ENCODE measurements at places on chromosomes 2 and 18. TPM values are rescaled to one million over a fixed set of nuclear protein-coding genes. Genes with fewer than 3 reads are reported as not detected.

DNA sequence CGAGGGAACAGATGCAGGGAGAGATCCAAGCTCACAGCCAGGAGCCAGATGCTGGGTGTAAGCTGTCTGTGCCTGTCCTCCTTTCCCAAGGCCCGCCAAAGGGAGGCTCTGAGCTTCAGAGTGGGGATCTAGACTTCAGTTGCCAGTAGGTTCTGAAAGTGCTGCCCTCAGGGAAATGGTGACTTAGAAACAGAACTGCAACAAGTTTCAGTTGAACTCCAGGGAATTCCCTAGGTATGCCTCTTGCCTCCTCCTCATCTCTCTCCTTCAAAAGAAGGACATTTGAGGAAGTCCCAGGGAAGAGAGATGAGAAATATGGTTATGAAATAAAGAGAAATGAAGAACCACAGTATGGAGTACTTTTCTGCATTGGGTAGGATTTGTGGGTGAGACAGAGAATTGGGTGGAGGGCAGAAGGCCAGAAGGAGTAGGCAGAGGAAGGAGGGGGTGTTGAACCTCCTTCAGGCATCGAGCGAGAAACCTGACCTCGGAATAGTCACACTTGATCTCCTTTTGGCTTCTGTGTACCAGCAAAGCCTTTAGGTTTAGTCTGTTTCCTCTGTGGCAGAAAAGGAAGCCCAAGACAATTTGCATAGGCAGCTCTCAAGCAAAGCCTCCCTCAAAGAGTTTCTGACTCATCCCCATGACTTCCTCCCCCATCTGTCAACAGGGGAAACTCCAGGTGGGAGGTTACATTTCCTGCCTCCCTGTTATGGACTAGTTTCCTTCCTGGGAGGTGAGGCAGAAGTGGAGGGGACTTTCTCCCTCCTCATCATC is 45.7 kb downstream of the QPCT start:
- peaks cover 8% of the 10 kb centered on the region for H3K27me3 ChIP-seq
- DNase-seq: peak; percentile 91
- peaks cover 19% of the 10 kb centered on the region for H3K4me1 ChIP-seq
- peak overlapping the region; percentile 92 for H3K27ac ChIP-seq
- H3K36me3 ChIP-seq: peaks cover 5% of the 10 kb centered on the region
- H3K4me3 ChIP-seq: peak overlapping the region; percentile 53

RRM2 gene
- total RNA-seq: 378 TPM

GRCh38 chr2:28629910-28630309 is 121.7 kb upstream of the PPP1CB start:
- no peak for DNase-seq
- H3K4me3 ChIP-seq: no peak overlapping the region
- no peaks in the 10 kb centered on the region for H3K36me3 ChIP-seq
- no peaks in the 10 kb centered on the region for H3K27me3 ChIP-seq
- H3K4me1 ChIP-seq: peaks cover 29% of the 10 kb centered on the region

DNA sequence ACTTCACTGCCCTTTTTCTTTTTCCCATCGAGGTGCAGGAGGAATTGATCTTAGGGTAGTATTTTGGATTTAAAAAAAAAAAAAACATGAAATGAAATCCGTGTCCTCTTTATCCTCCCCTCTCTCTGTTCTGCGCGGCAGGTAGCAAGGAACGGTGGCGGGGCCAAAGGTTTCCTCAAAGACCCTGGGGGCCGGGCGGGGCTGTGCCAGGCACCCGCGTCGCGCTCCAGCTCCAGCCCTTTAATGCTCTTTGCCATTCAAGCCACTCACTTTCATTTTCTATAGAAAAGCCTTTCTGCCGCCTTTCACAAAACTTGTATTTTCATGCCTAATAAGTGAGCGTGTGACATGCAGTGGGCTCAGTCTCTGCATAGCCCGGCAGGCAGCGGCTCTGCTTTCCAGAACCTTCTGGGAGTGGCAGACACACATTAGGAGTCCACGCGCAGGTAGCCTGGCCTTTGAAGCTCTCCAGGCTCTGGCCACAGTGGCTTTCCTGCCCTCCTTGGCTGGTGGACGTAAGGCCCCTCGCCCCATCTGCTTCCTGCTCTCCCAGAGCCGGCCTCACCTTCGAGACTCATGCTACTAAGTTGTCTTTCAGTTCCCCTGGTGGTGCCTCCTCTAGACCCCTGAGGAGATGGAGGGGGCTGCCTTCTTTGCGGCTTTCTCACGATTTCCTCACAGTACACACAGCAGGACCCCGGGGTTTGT is 41.7 kb downstream of the AGAP1 start:
- no peaks in the 10 kb centered on the region for H3K36me3 ChIP-seq
- H3K4me1 ChIP-seq: no peaks in the 10 kb centered on the region
- no peak overlapping the region for H3K27ac ChIP-seq
- no peak overlapping the region for H3K4me3 ChIP-seq
- no peak for DNase-seq

DNA sequence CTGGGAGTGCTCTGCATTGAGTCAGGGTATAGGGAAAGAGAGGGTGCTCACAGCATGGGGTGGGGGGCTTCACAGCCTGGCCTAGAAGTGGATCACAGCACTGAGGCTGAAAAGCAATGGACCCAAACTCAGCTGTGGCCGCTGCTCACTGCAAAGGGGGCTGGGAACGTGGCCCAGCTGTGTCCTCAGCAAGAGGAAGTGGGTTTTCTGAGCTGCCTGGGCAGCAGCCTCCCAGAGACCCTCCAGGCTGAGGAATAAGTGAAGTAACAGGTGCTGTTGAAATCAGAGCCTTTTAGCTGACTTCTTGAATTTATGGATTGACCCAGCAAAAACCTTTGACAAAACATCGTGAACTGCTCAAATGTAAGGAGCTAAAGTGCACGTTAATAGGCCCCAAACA is 35.2 kb downstream of the PTGR3 start:
- H3K36me3 ChIP-seq: no peaks in the 10 kb centered on the region
- no peak overlapping the region for H3K27ac ChIP-seq

KCNE4 gene
- not detected for total RNA-seq

DNA sequence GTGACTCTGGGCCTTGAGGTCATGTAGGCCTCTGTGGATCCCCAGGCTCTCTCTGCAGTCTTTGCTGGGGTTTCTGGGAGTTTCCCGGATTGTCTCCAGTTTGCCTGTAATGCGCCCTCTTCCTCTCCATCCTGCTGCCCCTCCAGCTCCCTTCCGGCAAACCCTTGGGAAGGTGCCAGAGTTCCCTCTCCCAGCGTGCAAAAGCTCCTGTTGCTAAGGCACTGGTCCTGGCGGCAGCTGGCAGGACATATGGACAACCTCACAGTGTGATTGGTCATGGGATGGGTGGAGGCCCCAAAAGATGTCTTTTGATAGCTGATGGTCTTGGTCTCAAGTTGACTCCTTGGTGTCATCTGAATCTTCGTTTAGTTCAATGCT is 320.1 kb downstream of the CYP26B1 start:
- no peak overlapping the region for H3K27ac ChIP-seq
- no peaks in the 10 kb centered on the region for H3K4me1 ChIP-seq
- no peaks in the 10 kb centered on the region for H3K36me3 ChIP-seq
- DNase-seq: no peak

DSG1 gene
- total RNA-seq: not detected

DNA sequence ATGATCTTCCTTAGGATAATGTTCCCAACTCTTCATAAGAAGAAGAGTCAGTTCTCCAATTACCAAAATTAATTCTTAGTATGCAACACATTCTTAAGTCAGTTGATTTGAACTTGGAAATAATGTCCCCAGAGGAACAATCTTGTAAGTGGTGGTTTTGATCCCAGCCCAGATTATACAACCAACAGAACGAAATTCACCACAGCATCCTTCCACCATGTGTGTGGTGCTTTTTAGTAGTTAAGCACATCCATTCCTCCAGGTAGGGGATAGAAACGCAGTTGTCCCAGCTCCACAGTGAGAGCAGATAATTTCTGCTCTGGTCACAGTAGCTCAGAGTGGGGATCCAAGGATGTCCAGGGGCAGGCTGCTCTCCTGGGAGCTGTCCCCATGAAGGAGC is 161.7 kb upstream of the SLC39A10 start:
- no peaks in the 10 kb centered on the region for H3K27me3 ChIP-seq
- peaks cover 28% of the 10 kb centered on the region for H3K36me3 ChIP-seq
- H3K4me3 ChIP-seq: no peak overlapping the region
- no peak for DNase-seq
- H3K27ac ChIP-seq: no peak overlapping the region
- H3K4me1 ChIP-seq: peaks cover 33% of the 10 kb centered on the region

Measured in activated CD4-positive, alpha-beta T cell treated with anti-CD3 and anti-CD28 coated beads, Interleukin-2, amount 10 ng/mL, durations not matched to agents 24 days and 14 days (primary cell).